ENCODE measurements at places on chromosomes 3 and 15. TPM values are rescaled to one million over a fixed set of nuclear protein-coding genes. Genes with fewer than 3 reads are reported as not detected.
A peak's percentile ranks its signal among the peaks of the same experiment; 100 is the strongest.

TTC23 gene
- 28.5 TPM for total RNA-seq

GRCh38 chr15:59587085-59587826, 24.3 kb upstream of the GCNT3 start:
- H3K27me3 ChIP-seq, result no peaks in the 10 kb centered on the region
- no peaks in the 10 kb centered on the region for H3K4me1 ChIP-seq
- DNase-seq, result no peak
- H3K4me3 ChIP-seq, result no peak overlapping the region
- no peaks in the 10 kb centered on the region for H3K36me3 ChIP-seq

C2CD4A gene
- not detected for total RNA-seq

FBXL2 gene
- total RNA-seq, result 62.4 TPM

- peak overlapping the region; percentile 85 for H3K27ac ChIP-seq
- H3K36me3 ChIP-seq, result no peaks in the 10 kb centered on the region
- H3K4me1 ChIP-seq, result peaks cover 23% of the 10 kb centered on the region
- H3K27me3 ChIP-seq, result no peaks in the 10 kb centered on the region
- H3K4me3 ChIP-seq, result no peak overlapping the region
These were observed 42.3 kb downstream of the RAB8B start for GRCh38 chr15:63231706-63232105.

KBTBD13 gene
- not detected for total RNA-seq

All from stomach (tissue), 19 donors.